Ovary (tissue), 10 donors: ENCODE measurements at places on chromosomes 1 and 21. TPM values are rescaled to one million over a fixed set of nuclear protein-coding genes. Genes with fewer than 3 reads are reported as not detected.
A peak's percentile ranks its signal among the peaks of the same experiment; 100 is the strongest.

The GDAP2 gene
- total RNA-seq, result 12.6 TPM

The PSRC1 gene
- 2.2 TPM for total RNA-seq

The FOXE3 gene
- not detected for total RNA-seq

The C1orf159 gene
- 9.4 TPM for total RNA-seq

The DNAI4 gene
- total RNA-seq, result 52.6 TPM

The LENEP gene
- total RNA-seq, result not detected

The CITED4 gene
- total RNA-seq, result 24.2 TPM

The MMEL1 gene
- total RNA-seq, result 1.1 TPM

The ATP1A2 gene
- total RNA-seq, result 28.2 TPM

The IL20 gene
- total RNA-seq, result not detected

GRCh38 chr21:45294509-45295291, 7.0 kb upstream of the POFUT2 start:
- DNase-seq, result peak; percentile 97

DNA sequence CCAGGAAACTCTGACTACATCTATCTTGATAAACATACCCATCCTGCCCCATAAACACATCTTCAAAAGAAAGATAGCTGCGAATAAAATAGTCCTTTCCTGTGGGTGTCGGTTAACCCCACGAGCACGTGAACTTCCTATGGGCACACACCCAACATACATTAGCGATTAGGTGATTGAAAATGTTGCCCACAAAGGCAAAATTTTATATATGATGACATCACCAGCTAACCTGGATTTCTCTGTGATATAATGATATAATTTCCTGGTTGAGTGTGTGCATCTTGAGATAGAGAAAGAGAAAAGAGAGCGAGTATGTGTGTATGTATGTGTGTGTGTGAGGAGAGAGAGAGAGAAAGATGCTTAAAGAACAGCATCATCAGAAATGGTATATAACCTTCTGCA, 296.1 kb downstream of the PTPRC start:
- DNase-seq, result no peak

- no peak for DNase-seq
Measured at GRCh38 chr1:88956003-88956402, 36.4 kb downstream of the KYAT3 start.

GRCh38 chr21:44484498-44485253, 29.4 kb downstream of the LRRC3 start:
- no peak for DNase-seq

GRCh38 chr1:34113887-34114286, 51.1 kb downstream of the CSMD2 start:
- DNase-seq, result no peak

- no peak for DNase-seq
Measured at GRCh38 chr1:204499511-204500468, 5.2 kb upstream of the PIK3C2B start.

- no peak for DNase-seq
Measured at GRCh38 chr1:151799179-151800022, 5.8 kb downstream of the LINGO4 start.

DNA sequence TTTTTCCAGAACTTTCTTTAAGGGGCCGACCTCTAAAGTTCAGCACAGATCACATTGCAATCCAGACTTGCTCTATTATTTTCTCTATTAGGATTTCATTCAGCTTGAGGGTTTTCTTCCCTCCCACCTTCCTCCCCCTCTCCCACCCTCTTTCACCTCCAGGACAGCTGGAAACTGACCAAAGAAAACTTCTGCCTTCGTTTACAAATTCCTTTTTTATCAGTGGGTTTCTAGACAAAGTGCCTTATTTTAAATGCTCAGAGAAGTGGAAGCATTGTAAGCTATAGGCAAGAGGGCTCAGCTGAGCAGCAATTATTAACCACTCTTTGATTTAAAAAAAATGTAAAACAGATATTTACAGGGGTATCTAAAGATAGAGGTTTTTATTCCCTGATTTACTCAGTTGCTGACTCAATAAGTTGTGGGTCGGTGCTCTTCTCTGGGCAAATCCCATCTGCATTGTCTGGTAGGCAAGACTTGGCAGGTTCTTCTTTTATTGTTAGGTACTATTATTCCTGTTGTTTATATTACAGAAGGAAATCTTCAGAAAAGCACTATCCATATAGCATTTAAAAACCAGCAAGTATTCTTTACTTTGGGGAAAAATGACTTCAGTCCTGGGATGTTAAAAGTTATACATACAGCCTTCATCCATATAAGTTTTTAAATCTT, 277.0 kb upstream of the C1orf105 start:
- DNase-seq, result peak; percentile 43

- peak; percentile 57 for DNase-seq
Measured at GRCh38 chr1:207962716-207963426, 51.9 kb upstream of the CD34 start.

GRCh38 chr1:69244211-69244610, 323.5 kb upstream of the LRRC7 start:
- DNase-seq, result no peak

DNA sequence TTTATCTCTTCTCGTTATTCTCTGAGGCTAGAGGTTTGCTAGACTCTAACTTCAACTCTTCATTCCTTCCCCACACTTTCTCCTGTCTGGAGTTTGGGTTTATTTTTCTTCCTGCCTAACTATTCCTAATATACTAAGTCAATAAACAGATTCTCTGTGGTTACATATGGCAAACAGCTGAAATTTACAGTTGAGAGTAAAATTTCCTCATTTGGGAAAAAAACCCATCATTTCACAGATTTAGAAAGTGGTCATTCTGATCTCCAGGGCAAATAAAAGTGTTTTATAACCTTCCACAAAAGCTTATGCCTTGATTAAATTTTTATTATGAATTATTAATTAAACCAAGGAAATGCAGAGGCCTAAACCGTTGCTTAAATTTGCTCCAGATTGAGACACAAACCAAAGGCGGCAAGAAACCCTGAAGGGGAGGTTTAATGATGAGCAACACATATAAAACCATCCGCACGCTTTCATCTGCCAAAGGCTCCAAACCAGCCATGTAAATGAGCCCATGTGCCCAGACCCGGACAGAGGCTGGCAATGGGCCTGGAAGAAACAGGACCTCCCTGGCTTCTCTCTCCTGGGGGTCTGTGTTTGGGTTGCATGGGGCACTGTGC, 201.7 kb upstream of the LMO4 start:
- DNase-seq, result no peak
